ENCODE measurements at places on chromosomes 4 and X. TPM values are rescaled to one million over a fixed set of nuclear protein-coding genes. Genes with fewer than 3 reads are reported as not detected.

Gene SYN1
- polyA plus RNA-seq: 0.86 TPM

Gene DCAF16
- polyA plus RNA-seq: 3.0 TPM

Gene KLHL13
- 1.4 TPM for polyA plus RNA-seq

DNA sequence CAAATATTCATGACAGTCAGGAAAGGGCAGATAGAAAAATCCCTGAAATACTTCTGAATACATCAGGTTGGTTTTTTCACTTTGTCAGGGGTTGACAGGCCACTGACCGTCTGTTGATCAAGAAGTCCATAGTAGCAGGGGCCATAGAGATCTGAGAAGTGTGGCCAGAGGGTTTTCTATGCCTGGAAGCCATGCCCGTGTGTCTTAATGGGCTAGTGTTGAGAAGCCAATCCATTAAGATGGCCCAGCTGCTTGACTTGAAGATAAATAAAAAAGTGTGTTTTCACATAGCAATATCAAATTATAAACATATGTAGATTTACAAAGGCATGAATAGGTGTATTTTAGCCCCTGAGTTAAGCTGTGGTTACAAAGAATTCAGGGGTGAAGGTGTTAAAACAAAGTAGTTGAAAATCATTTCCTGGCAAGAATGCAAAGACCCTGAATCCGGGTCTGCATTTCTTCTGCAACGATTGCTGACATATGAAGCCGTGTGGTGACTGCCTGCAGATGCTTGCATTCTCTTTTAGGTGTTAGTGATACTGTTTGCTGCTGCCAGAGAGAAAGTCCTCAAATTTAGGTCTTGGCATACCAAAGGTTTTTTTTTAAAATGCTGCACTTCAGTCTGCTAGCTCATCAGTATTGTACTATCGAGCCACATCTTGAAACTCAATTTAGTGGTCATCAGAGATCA, 9.3 kb upstream of the LIMCH1 start:
- no peaks in the 10 kb centered on the region for H3K36me3 ChIP-seq
- H3K27ac ChIP-seq: no peak overlapping the region
- no peaks in the 10 kb centered on the region for H3K27me3 ChIP-seq
- H3K4me3 ChIP-seq: no peak overlapping the region
- H3K4me1 ChIP-seq: no peaks in the 10 kb centered on the region

DNA sequence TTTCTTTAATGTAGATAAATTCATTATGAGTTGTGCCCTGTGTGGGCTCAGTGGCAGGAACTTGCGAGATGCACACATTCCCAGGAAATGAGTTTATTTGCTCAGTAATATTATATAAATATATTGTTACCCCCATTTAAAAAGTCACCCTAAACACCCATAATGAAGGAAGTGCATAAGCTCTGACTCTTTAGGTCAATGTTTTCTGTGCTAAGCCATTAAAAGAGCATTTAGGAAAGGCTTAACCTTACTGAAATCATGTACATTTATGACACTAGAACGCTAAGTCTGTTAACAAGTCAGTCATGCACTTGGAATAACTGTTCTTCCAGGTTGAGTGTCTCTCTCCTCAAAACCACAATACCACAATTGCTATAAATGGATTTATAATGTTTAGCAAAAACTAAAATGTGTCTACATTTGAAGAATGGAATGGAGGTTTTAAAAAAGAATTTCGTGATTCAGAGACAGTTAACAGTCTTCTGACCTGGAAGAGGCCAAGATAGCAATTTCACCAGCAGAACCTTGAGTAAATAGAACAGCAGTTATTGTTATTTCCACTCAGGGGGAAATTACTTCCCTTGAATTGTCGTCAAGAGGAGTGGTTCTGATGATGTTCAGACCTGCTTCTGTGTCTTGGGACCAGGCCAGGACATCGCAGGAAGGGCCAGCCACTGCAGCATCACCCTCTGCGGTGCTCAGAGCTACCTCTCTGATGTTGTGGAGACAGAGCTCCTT, 91.1 kb upstream of the VEGFC start:
- no peaks in the 10 kb centered on the region for H3K36me3 ChIP-seq
- H3K4me3 ChIP-seq: no peak overlapping the region
- no peaks in the 10 kb centered on the region for H3K27me3 ChIP-seq
- H3K27ac ChIP-seq: no peak overlapping the region

DNA sequence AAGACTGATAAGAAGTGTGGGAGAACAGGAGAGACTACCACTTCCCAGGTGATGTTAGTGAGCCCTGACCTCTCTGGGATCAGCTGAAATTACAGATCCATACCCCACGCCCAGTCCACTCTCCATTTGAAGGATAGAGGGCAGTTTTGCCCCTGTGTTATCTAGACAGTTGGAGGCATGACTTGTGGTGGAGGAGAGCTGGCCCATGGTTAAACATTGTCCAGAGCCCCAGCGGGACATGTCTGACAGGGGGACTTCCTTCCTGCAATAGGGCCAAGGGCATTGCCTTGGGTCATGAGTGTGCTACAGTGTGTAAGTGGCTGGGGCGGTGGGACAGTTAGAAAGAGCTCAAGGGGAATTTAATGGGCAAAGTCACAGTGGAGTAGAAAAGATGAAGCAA, 181.1 kb downstream of the MID1IP1 start:
- H3K4me1 ChIP-seq: peaks cover 2% of the 10 kb centered on the region
- no peak overlapping the region for H3K27ac ChIP-seq
- H3K27me3 ChIP-seq: no peaks in the 10 kb centered on the region
- peak; percentile 35 for DNase-seq

DNA sequence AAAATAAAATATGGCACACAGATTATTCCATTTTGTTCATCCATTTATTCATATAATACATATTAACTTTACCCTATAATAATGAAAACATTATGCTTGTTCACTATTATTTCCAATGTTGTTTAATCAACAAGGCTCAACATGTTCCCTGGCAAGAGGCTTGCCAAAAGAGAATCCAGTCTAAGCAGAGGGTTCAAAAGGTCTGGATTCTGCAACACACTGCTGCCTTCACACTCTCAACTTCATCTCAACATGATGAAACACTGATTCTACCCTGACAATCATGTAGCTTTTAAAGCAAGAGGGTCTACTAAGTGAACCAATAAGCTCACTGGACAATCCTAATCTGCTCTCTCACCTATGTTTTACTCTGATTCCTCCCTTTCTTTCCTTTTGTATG, 101.1 kb downstream of the MID1 start:
- H3K4me1 ChIP-seq: peaks cover 2% of the 10 kb centered on the region
- no peaks in the 10 kb centered on the region for H3K36me3 ChIP-seq
- no peak overlapping the region for H3K27ac ChIP-seq
- no peak for DNase-seq

- DNase-seq: no peak
- H3K4me1 ChIP-seq: no peaks in the 10 kb centered on the region
- H3K4me3 ChIP-seq: no peak overlapping the region
- no peak overlapping the region for H3K27ac ChIP-seq
These were observed 59.2 kb upstream of the TMEM47 start for GRCh38 chrX:34716302-34716701.

DNA sequence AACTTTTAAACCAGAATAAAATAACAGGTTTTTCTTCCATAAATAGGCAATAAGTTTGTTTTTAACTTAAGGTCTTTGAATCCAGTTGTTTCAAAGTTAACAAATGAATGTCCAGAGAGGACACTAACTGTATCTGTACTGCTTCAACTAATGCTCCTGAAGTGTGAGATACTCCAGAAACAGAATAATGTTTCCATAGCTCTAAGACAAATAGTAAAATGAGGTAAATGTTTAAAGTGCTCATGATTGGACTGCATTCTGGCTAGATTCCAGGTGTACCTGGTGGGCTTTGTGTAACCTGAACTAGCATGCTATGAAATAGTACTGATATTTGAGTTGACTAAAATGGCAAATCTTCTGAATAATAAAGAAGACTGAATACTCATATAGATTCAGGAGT, 51.7 kb downstream of the METTL14 start:
- H3K4me3 ChIP-seq: no peak overlapping the region
- peaks cover 46% of the 10 kb centered on the region for H3K36me3 ChIP-seq
- no peak for DNase-seq
- no peaks in the 10 kb centered on the region for H3K27me3 ChIP-seq

DNA sequence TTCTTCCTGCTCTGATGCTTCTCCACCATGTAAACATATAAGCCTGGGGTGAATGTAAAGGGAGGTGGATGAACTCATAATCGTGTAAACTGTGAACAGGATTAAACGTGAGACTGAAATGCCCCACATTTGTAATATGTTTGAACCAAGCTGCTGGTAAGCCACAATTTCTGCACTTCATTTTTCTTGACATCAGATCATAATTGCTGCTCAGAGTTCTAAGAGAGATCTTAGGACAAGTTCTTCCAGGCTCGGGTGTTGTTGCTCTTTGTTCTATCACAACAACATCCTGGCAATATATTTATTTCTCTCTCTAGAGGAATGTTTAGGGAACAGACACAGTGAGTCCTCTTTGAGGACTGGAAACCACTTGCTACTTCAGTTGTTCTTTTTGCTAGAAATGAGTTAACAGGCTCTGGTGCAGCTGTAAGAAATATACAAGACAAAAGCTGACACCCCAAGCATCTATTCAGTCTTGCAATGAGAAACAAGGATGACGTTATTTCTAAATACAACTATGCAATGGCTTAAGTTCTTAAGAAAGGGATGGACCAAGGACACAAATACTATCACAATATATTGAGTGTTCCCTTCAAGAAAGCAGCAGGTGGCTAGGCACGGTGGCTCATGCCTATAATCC, 59.6 kb downstream of the LNX1 start:
- DNase-seq: no peak
- no peak overlapping the region for H3K4me3 ChIP-seq
- H3K27me3 ChIP-seq: no peaks in the 10 kb centered on the region
- no peaks in the 10 kb centered on the region for H3K36me3 ChIP-seq
- no peaks in the 10 kb centered on the region for H3K4me1 ChIP-seq

DNA sequence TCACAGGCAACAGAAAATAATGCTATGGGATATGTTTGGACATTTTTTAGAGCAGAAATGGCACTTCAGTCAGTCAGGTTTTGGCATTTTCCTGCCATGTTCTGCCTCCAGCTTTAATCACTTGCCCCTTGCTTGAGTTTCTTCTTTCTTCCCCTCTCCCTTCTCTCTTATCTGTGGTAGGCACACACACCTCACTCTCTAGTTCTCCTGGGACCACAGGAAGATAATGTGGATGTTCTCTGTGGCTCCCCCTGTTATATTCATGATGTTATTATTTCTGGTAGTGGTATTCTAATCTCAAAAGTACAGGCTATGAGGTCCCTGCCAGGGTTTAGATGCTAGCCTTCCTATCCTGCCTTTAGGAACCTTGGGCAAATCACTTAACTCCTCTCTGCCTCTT, 5.2 kb downstream of the HADH start:
- H3K27me3 ChIP-seq: no peaks in the 10 kb centered on the region
- no peak for DNase-seq
- no peak overlapping the region for H3K4me3 ChIP-seq
- peaks cover 36% of the 10 kb centered on the region for H3K4me1 ChIP-seq

DNA sequence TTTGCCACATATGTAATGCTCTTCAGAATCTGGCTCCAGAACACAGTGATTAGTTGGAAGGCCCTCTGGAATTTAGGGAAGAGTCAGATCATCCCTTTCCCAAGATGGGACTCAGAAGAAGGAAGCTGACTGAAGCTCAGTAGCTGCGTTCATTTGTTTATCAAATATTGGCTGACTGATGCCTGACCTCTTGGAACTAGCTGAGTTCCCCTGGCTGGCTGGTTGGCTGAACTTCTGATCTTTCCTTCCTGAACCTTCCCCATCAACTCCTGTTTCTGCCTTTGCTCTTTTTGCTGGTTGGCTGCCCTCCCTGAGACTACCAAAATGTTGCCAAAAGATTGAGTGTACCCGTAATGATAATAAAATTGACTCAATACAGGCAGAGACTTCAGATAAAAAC, 866.5 kb upstream of the INTU start:
- H3K4me3 ChIP-seq: no peak overlapping the region
- H3K27me3 ChIP-seq: no peaks in the 10 kb centered on the region
- no peak overlapping the region for H3K27ac ChIP-seq

- no peak overlapping the region for H3K27ac ChIP-seq
- H3K27me3 ChIP-seq: no peaks in the 10 kb centered on the region
- DNase-seq: no peak
- H3K36me3 ChIP-seq: no peaks in the 10 kb centered on the region
These were observed 1513.0 kb downstream of the STIM2 start for GRCh38 chr4:28373601-28374000.

DNA sequence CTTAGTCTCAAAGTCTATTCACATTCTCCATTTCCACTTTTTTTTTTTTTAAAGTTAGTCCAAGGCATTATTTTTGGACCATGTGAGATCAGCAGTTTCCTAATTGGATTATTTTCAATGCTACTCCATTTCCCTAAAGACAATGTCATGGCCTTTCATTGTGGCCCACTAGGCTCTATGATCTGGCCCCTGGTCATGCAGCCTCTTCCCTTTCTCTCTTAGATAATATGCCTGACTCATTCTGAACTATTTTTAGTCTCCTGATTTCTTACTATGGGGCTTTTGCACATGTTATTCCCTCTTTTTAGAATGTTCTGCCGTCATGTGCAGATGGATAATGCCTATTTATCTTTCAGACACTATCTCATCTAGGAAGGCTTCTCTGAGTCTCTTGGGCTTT, 157.3 kb downstream of the TMA16 start:
- no peak overlapping the region for H3K27ac ChIP-seq
- no peaks in the 10 kb centered on the region for H3K27me3 ChIP-seq
- H3K36me3 ChIP-seq: no peaks in the 10 kb centered on the region
- DNase-seq: no peak
- H3K4me3 ChIP-seq: no peak overlapping the region

DNA sequence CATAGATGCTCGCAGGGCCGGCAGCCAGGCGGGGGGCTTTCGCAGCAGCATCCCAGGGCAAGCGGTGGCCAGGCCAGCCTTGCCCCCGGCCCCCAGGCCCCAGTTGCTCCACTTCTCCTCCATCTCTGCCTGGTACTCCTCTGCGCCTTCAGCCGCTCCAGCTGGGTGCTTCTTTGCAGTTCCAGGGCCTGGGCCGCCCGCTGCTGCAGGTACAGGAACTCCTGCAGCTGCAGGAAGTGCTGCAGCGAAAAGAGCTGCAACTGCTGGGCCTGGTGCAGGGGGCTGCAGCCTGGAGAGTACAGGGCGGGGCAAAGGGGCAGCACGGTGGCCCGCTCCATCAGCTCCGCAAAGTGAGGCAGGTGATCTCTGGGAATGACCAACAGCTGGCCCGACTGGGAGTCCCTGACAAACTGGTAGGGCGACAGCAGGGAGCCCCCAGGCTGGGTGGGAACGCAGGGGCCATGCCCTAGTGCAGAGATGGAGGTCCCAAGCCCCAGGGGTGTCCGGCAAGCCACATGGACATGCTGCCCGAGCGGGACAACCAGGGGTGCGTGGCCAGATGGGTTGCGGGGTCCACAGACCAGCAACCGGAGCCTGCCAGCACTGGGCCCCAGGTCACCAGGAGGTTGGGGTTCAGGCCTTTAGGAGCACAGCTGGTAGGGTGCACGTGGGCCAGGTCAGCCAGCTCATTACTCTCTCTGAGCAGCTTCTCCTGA, 75.9 kb upstream of the UCP1 start:
- no peak overlapping the region for H3K27ac ChIP-seq
- H3K4me3 ChIP-seq: no peak overlapping the region
- H3K4me1 ChIP-seq: peaks cover 7% of the 10 kb centered on the region
- no peaks in the 10 kb centered on the region for H3K36me3 ChIP-seq
- no peaks in the 10 kb centered on the region for H3K27me3 ChIP-seq
- DNase-seq: no peak

All from liver (tissue), 10 donors.